ENCODE measurements at places on chromosomes 4 and X.

GRCh38 chr4:45539142-45539814 is 584.6 kb downstream of the GABRG1 start:
- no peak for DNase-seq

DNA sequence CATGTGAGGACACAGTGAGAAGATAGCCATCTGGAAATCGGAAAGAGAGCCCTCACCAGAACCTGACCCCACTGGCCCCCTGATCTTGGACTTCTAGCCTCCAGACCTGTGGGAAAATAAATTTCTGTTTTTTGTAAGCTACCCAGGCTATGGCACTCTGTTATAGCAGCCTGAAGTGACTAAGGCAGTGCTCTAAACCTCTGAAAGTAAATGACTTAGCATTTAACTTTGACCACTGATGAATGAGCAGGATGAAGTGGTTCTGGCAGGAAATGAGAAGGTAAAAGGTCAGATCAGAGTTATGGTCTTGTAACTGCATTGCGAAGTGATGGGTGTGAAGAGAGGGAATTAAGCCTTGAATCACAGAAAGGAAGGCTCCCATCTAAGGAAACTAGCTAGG is 17.0 kb downstream of the GPAT3 start:
- DNase-seq, result no peak

DNA sequence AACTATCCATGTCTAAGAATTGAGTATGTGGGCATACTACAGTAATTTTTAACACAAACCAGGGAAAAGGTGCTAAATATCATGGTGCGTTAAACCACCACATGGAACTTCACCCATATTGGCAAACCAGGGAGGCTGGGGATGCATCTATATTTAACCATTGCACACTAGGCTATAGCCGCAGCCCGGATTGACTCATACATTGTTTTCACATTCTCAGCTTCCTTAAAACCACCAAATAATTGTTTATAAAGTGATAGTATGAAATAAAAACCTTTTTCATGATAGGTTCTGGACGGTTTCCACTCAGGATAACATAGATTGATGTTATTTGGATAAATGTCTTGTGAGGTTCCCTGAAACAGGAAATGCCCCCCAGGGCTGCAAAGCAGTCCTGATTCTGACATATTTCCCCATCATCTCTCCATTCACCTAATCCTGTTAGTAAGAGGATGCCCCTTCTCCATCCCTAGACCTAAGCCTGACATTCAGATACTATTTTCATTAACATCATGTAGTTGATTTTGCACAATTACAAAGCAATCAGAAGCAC is 7.9 kb downstream of the COL25A1 start:
- no peak for DNase-seq

DNA sequence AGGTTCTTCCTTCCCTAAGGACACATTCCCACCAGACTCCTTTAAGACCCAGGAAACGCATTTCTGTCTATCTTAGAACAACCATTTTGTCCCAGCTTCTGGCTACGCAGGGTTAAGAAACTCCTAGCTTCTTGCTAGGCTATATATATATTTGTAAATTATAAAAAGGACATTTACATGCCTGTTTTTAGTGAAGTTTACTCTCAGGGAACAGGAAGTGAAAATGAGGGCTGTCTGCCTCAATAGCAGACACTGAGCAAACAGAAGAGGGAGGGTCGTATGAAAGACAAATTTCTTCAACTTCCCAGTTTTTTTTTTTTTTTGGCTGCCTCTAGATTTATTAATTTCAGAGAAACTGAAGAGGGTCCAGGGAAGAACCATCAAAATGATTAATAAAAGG is 9.3 kb upstream of the FRMPD3 start:
- DNase-seq, result no peak

- DNase-seq, result no peak
Observed at GRCh38 chr4:13611283-13611842, 16.2 kb downstream of the BOD1L1 start.

- no peak for DNase-seq
Observed at GRCh38 chr4:136121426-136121825, 1410.9 kb downstream of the PCDH18 start.

DNA sequence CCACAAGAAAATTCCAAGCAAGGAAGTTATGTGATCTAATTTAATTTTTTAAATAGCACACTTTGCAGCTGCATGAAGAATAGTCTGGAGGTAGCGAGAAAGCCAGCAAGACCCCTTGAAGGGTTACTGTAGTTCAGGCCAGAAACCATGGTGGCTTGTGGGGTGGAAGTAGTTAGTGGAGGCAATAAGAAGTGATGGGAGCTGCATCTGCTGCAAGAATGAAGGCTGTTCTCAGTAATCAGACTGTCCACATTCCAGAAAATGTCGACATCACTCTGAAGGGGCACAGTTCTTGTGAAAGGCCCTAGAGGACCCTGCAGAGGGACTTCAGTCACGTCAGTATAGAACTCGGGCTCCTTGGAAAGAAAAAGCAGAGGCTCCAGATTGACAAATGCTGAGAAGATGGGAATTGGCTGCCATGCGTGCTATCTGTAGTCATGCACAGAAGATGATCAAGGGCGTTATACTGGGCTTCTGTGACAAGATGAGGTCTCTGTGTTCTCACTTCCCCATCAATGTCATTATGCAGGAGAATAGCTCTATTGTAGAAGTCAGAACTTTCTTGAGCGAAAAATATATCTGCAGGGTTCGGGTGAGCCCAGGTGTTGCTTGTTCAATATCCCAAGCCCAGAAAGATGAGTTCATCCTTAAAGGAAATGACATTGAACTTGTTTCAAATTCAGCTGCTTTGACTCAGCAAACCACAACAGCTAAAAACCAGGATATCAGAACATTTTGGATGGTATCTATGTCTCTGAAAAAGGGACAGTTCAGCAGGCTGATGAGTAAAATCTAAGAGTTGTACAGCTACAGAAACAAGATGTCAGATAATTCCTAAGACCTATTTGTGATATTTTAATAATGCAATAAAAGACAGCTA is 254.2 kb downstream of the CBR4 start:
- DNase-seq, result no peak

GRCh38 chr4:99828477-99828876 is 11.8 kb downstream of the DAPP1 start:
- DNase-seq, result no peak

DNA sequence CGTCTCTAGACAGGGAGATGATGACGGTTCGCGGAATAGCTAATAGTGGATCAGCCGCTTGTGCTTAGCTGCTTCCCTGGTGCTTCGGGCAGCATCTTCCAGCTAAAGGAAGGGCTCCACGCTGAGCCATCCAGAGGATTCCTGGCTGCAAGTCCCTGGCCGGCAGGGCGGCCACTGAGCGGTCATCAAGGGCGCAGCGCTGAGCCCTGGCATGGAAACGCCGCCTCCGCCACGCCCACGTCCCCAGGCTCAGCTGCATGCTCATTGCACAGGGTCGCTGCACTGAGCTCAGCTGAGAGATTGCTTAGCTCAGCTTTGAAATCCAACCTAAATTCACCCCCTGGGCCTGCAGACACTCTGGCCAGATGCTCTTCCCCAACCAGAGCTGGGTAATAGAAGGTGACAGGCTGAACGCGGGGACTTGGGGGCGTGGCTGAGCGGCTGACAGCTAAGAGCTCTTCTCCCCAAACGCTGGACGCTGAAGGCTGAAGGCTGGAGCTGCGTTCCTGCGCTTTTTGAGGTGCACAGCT is 118.2 kb upstream of the KIT start:
- no peak for DNase-seq

DNA sequence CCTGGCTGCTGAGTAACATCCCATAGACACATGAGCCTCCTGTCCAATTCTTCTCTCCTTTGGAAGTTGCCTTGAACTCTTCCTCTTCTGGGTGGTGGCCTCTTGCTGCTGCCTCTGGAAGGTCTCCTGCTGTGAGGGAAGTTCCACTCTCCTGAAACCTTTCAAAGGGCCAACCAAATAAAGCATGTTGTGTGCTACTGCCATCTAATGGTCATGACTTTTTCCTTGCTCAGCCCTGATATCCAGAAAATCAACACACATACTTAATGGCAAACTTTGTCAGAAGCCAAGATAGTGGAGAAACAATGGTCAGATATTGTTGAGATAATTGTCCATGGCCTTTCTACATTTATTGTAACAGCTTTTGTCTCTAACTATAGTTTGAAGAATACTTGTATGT is 19.1 kb upstream of the ZXDA start:
- no peak for DNase-seq

GRCh38 chr4:77586951-77587383 is 18.7 kb upstream of the CXCL13 start:
- DNase-seq, result no peak

DNA sequence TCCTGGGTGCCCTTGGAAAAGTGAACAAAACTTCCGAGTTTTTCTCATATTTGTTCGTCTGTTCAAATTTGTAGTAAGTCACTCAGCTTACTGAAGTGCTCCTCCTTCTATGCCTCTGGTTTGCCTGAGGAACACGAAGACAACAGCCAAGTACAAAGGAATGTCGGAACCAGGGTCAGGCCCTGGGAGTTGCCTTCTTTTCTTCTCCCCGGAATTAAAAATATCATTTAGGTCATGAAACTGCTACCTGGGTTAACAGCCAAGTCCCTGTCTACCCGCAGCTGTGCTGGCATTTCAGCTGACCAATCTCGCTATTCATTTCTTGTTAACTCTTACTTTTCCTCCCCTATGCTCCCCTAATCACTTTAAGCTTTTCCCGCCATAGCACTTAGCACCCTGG is 137.6 kb upstream of the TEX13D start:
- DNase-seq, result no peak

GRCh38 chr4:16000708-16001483 is 37.9 kb upstream of the FGFBP2 start:
- DNase-seq, result no peak

GRCh38 chr4:27684610-27685011 is 824.0 kb downstream of the STIM2 start:
- no peak for DNase-seq

DNA sequence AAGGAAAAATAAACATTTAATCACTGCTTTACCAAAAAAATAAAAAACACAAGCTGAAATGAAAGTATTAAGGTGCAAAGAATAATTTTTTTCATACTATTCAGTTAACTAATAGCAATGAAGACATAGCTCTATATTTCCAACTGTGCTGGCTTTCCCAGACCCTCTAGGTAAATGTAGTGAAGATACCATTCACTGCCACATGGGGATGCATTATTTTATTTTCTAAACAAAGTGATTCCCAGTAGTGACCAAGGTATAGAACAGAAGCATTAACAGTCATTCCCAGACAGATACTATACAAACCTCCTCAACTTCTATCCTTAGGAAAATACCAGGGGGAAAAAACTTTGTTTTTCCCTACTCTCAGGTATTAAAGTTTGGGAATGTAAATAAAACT is 39.4 kb downstream of the ANTXR2 start:
- no peak for DNase-seq

DNA sequence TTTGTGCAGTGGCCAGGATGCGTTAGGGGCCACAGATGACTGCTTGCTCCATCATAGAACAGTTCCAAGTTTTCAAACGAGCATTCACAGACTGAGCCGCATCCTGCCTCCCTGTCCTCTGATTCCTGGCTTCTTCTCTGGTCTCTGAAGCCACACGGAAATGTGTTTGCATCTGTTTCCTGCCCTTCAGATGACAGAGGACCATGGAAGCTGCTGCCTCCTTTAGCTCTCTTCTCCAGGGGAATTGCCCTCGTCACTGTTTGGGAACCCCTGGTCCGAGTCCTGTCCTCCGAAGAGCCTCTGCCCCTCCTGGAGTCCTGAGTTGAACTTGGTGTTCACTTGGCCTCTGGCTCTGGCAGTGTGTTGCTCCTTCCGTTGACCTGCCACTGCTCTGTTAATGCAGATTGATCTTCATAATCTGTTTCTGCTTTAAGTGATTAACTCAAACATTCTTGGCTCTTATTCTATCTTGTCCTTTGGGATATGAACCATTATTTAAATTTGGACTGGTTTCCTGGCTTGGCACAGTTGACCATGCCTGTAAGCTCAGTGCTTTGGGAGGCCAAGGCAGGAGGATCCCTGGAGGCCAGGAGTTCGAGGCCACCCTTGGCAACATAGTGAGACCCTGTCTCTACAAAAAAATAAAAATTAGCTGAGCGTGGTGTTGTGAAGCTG is 96.0 kb downstream of the PTTG2 start:
- no peak for DNase-seq

GRCh38 chr4:74084984-74085383 is 14.0 kb downstream of the CXCL2 start:
- DNase-seq, result no peak

- no peak for DNase-seq
Observed at GRCh38 chr4:37862961-37863360, 27.9 kb upstream of the TBC1D1 start.

Measured in stimulated activated CD8-positive, alpha-beta memory T cell treated with anti-CD3 and anti-CD28 coated beads, Interleukin-4, amount 100 ng/mL, for 1 hour (primary cell).